ENCODE measurements at places on chromosomes 16 and 17.

DNA sequence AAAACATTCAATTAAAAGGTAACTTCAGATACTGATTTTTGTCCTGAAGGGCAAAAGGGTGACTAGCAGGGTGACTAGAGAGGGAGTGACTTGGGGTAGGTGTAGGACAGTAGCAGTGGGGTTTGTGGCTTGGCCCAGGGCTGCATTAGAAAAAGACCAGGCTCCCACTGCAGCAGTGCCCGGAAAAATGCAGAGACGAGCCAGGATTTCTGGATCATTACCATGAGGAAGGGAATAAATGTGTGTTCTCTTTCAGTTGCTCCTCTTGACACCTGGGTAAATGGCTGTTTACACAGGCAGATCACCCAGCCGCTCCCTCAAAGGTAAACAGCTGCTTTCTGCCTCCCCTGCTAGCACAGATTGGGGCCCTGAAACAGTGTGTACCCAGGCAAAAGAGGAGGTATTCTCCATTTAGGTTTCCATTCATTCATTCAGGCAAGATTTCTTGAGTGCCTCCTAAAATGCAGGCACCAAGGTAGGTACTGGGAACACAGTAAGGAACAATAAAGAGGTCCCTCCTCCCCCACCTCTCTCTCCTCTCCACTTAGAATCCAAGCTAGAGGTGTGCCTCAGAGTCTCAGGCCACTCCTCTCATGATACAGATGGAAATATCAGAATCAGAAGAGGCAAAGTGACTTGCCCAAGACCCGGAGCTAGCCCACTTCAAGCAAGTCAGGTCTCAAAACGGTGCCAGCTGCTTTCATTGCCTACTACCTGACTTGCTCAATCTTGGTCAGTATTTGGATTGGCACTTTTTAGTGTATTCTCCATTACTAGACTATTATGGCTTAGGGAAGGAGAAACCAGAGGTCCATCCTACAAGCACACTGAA lies 15.2 kb upstream of the TOX3 start:
- DNase-seq = no peak

GRCh38 chr17:42276609-42277341 lies 584 bp upstream of the STAT5B start:
- no peak for DNase-seq

- DNase-seq = no peak
These were observed 49.9 kb downstream of the XYLT1 start for GRCh38 chr16:17420816-17421215.

GRCh38 chr17:4712526-4712925 lies 2.1 kb downstream of the ARRB2 start:
- no peak for DNase-seq

DNA sequence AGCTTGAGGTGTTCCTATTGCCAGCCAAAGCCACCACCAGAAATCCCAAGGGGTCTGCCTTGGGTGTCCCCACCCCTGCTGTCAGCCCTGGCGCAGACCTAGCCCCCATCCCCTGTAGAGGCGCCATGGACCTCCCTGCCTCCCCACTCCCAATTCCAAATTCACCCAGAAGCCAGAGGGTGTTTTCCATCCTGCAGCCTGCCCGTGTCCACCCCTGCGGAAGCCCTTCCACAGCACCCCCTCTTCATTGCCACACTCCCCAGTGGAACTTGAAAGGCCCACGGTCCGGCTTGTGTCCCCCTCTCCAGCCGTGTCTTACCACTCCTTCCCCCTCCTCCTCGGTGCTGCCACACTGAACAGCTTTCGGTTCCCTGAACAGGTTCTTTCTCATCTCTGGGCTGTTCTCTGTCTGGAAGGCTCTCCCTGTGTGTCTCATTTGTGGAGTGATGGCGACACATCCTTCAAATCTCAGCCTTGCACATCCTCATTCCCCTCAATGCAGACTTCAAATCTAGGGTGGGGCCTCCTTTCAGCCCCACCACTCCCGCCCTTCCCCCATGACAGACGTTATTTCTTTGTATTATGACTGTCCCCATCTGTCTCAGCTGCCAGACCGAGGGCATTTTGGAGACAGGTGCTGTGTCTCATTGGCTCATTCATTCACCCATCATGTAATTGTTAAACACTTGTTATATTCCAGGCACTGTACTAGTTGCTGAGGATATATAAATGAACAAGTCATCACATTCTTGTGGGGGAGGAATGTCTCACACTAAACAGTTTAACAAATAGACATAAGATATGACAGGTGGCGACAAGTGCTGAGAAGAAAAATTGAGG lies 36.3 kb downstream of the ADGRG5 start:
- no peak for DNase-seq
